ENCODE measurements at places on chromosomes 2 and 18.

DNA sequence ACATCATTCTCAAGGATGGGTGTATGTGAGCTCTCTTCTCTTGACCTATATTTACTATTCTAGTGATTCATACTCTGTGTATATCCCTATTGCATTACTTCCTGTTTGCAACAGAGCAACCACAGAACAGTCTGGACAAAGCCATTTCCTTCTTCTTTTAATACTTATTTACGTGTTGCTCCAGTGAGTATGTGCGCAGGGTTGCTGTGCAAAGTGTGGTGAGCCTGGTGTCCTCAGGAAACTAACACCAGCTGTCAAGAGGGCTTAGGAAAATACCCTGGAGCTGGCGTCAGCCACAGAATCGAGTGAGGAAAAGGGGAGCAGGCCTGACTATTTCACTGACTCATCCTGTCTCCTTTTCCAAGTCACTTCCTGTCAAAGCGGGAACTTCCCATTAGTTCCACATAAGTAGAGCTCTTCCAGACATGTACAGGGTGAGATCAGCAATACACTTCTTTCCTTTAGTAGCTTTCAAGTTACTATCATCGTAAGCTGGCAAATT lies 214.1 kb upstream of the COPS8 start:
- peak; percentile 10 for DNase-seq

DNA sequence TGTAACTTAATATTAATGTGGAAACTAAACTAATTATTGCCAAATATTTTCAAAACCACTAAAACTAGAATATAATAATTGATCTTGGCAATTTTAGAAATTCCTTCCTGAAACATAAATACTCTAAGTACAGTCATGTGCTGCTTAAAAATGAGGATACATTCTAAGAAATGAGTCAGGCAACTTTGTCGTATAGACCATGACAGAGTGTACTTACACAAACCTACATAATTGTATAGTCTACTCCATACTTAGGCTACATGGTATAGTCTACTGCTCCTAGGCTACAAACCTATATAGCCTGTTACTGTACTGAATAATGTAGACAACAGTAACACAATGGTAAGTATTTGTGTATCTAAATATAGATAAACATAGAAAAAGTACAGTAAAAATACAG lies 27.6 kb downstream of the FEZ2 start:
- no peak for DNase-seq

DNA sequence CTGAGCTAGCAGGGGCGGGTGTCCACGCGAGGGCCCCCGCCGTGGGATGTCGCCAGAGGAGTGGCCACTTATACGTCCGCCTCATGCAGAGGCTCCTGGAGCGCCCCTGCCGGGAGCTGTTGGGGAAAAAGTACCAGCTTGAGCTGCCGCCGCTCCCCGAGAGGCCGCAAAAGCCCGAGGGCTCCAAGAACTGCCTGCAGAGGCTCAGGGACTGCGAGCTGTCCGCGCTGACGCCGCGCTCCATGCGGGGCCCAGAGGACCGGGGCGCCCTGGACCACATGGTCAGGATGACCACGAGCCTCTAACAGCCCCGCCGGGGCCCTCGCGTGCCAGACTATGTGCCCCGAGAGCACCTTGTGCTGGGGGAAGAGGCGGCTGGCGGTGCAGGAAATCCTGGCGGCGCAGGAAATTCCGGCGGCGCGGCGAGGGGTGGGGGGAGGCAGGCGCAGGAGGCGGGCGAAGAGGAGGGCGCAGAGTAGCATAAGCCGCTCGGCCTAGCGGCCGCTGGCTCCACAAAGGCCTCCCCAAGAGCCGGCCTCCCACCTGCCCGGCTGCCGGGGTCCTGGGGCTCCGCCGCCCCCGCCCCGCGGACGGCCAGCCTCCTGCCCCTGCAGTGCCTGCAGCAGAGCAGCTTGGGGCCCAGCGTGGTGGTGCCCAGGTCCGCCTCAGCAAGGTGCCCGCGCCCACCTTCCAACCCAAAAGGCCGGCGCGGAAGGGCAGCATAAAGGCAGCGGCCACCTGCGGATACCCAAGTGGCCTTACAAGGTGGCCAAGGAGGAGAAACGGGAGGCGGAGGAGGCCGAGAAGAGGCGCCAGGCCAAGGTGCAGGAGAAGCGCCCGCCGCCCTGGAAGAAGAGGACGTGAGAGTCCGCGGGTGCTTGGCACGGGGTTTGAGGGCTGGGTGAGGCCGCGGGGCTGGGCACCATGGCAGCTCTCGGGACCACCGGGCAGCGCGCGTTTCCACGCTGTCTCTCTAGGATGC lies 42.1 kb upstream of the TRIM43B start:
- DNase-seq = no peak

DNA sequence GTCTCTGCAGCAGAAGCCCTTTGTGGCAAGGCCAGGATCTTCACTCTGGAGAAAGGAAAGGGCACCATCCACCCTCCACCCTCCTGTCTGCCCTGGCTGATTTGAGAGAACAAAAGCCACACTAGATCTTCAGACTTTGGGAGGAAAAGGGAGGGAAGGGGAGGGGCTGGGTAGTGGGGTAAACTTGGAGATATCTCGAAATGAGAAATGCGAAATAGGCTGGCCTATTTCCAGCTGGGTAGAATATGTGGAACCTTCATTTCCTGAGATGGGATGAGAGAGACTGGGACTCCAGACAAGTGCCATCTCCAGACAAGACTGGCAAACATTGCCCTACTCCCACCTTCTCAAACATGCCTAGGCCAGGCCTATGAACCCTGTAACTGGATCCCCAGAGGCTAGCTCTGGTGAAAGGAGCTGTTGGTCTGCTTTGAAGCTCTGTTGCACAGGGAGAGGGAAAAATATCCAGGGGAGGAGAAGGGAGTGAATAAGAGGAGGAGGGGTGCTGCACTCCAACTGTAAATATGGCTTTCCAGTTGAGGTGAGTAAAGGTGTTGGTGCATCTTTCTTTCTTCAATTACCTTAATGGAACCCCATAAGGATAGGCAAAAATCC lies 1.7 kb downstream of the HOXD12 start:
- no peak for DNase-seq

DNA sequence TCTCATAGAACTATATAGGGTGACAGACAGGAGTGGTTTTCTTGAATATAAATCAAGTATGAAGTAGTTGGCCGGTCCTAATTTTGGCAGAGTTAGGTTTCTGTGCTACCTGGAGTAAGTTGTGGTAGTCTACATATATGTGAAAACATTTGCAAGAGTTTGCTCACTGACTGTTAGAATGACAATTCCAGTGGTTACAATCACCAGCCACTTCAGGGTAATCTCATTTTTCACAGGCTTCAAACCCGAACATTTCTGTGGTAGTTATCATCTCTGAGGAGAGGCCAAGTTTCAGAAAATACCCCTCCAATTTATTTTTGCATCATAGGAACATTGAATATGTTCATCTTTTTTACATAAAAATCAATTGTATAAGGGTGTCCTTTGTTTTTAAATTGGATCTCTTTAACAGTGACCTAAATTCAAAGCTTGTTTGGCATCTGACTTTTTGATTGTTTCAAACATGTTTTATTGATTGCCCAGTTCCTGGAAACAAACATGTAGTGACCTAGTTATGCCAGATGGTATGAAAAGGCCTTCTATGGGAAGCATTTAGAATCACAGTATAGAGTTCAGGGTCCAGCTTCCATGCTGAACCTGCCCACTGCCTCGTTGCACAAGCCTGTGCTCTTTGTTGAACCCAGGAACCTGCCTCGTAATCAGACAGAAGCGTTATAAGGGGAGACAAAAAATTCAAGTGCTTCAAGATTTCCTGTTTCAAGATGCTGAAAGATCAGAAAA lies 250.6 kb downstream of the LTBP1 start:
- DNase-seq = no peak

- DNase-seq = no peak
These were observed 150.8 kb downstream of the MEMO1 start for GRCh38 chr2:31859959-31860358.

- no peak for DNase-seq
These were observed 135.5 kb downstream of the NDUFA10 start for GRCh38 chr2:239889641-239890121.

DNA sequence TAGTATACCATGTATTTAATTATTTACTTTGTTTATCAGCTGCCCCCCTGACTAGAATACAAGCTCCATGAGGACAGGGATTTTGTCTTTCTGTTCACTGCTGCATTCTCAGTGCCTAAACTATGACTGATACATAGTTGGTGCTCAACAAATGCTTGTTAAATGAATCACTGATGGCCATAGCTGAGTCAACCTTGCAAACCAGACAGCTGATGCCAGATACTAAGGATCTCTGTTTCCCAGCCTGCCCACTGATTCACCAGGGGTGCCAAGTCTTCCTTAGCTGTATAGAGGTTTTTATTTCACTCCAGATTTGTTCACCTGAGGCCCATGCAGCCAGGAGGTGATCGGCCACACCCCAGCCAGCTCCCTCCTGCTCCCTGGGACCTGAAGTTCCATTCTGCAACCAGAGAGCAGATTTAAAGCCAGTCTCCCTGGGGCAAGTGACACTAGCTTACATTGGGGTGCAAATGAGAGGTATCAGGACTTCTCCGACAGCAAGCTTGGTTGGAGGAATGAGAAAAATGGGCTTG lies 92.2 kb downstream of the C1QL2 start:
- DNase-seq = no peak

DNA sequence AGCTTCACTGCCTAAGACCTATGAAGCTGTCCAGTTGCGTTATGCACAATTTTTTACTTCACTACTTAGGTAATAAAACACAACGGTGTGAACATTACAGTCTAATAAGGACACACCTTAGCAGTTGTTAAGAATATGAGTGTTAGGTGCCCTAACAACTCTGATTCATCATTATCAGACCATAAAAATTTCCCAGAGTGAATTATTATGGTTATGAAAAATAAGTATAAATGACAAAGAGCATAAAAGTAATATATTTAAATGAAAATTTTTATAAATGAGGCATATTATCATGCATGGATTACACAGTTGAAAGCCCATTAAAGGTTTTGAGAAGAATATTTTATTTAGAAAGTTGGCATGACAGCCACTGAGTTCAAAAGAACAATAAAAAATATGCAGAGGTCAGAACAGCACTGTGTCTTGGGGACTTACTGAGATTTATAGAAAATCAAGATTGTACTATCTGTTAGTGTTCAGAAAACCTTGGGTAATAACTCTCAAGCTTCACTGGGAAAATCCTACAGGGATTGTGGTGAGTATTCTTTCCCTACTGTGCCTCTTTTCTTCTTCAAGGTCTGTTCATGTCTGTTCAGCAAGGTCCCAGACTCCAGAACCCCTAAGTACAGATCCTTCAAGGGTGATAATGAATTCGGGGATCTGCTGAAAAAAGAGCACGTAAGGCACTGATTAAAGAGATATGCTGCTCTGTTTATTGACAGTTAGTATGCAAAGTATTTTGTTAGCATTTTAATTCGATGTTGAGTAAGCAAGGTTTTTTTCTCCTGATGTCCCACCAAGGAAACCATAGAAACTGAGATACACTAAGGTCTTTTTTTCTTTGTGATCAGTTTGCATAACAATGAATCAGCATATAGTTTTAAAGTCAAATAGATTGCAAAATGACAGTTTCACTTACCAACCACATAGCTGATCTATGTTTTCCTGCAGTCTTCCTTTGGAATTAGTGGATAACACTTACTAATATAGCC lies 250.0 kb downstream of the DSEL start:
- no peak for DNase-seq

DNA sequence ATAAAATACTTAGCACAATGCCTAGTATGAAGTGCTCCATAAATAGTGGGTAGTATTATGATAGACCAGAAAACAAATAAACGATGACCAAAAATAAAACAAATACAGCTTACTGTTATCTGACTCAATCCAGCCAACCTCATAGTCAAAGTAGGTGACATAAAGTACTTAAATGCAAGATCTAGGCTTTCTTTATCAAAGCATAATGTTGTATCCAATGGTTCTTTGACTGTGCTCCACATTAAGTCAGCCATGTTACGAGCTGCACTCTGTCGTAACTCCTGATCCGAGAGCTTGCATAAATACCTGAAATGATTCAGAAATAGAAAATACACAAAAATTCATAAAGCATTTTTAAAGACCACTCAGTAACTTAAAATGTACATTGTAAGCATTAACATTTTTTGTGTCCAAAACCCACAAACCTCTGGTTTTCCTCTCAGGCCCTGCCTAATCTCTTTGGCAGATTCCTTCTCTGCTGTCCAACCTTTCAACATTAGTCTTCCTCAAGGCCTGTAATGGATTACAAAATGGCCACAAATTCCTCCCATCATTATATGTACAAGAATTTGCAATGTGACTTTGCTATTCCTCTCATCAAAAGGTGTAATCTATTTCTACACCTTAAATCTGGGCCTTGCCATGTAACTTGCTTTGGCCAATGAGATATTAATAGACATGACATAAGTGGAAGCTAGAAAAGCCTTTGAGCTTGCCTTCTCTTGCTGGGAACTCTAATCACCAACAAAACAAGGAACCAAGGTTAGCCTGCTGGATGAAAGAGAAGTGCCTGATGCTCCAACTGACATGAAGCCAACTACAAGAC lies 90.6 kb downstream of the USP34 start:
- DNase-seq = no peak

- no peak for DNase-seq
These were observed 2.2 kb upstream of the WNT10A start for GRCh38 chr2:218878486-218878885.

DNA sequence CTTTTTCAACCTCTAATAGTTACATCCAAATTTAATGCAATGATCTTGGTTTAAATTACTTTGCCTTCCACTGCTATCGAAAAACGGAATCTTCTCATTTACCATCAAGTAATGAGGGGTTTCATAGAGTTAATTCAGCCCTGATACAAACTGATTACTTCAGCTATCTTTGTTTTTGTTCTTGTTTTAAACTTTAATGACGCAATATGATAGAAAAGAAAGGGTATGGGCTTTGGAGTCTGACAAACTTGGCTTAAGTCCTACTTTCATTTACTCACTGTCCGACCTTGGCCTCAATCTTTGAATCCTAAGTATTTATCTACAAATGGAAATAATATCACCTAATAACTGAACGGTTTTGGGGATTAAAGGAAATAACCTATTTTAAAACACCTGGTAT lies 16.1 kb downstream of the ADAM17 start:
- no peak for DNase-seq

- no peak for DNase-seq
These were observed 111.4 kb downstream of the NFATC1 start for GRCh38 chr18:79507076-79507545.

GRCh38 chr2:231565887-231566594 lies 26.6 kb upstream of the TEX44 start:
- DNase-seq = no peak

Data from H1 (cell line).